OCI-M1 (cell line): ENCODE measurements at places on chromosomes 6 and 20.
A peak's percentile ranks its signal among the peaks of the same experiment; 100 is the strongest.

DNA sequence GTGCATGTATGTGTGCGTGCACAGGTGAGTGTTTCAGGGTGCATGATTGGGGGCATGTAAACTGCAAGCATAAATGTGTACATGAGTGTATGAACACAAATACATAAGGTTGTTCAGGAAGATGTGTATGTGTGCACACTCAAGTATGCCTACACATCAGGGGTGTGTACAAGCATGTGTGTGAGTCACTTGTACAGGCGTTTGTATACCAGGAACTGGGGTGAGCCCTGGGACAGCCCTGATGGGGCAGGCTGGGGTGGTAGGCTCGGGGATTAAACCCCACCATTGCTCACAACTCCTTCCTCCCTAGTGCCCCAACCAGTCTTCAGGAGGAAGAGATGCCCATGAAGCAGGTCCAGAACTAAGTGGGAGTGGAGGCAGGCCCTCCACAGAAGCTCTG lies 4.3 kb downstream of the CRIP3 start:
- no peak for DNase-seq

DNA sequence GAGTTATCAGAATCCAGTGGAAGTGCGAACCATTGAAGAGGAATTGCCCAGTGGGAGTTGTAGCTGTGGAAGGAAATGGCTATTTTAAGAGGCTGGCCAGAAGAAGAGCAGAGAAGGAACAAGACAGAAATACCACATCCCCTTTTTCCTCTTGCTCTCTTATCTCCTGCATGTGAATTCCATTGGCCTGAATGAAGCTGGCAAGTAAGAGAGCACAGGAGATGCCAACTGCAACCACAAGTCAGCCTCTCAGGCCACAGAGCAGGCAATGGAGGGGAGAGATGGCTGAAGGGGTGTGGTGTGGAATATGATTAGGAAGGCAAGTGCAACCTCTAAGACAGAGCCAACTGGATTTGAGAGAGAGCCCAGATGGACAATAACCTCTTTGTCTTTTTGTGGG lies 362.7 kb upstream of the IMPG1 start:
- peak; percentile 70 for DNase-seq

GRCh38 chr6:48036316-48036715 lies 74.7 kb downstream of the PTCHD4 start:
- no peak for DNase-seq

DNA sequence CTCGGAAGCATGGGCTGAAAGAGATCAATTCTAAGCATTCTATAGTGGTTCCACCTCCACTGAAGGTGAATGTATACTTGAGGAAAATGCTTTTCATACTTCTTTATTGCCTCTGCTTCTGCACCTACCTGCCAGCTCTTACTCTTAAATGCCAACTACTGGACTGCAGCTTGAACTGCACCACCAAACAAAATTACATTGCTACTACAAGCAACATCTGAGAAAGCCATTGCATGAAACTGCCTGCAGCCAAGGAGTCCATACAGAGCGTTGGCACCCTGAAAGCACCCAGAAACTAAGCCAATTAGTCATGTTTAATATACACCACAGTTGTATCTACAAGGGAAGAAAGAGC lies 440.9 kb downstream of the BTBD3 start:
- DNase-seq: peak; percentile 3

DNA sequence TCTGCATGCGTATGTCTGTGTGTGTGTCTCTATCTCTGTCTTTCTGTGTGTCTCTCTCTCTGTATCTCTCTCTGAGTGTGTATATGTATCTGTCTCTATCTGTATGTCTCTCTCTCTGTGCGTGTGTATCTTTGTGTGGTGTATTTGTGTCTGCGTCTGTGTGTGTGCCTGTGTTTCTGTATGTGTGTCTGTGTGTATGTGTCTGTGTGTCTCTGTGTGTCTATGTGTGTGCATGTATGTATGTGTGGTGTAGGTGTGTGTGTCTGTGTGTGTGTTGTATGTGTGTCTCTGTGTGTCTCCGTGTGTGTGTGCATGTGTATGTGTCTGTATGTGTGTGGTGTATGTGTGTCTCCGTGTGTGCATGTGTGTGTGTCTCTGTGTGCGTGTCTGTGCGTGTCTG lies 243.0 kb upstream of the FOXQ1 start:
- no peak for DNase-seq

DNA sequence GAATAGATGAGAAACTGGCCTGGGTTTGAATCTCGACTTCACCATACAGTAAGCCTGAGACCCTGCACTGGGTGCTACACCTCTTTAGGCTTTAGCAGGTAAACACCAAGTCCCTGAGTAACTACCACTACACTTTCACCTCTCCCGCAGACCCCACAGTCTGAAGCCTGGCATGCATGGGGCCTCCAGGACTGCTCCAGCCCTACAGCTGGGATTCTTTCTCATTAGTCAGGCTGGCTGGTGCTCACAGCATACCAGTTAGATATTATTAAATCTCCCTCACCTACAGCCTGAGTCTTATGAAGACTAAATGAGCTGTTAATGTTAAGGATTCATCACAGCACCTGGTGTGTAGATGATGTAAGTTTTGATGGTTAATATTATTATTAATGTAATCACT lies 388.7 kb downstream of the ARHGAP18 start:
- no peak for DNase-seq

DNA sequence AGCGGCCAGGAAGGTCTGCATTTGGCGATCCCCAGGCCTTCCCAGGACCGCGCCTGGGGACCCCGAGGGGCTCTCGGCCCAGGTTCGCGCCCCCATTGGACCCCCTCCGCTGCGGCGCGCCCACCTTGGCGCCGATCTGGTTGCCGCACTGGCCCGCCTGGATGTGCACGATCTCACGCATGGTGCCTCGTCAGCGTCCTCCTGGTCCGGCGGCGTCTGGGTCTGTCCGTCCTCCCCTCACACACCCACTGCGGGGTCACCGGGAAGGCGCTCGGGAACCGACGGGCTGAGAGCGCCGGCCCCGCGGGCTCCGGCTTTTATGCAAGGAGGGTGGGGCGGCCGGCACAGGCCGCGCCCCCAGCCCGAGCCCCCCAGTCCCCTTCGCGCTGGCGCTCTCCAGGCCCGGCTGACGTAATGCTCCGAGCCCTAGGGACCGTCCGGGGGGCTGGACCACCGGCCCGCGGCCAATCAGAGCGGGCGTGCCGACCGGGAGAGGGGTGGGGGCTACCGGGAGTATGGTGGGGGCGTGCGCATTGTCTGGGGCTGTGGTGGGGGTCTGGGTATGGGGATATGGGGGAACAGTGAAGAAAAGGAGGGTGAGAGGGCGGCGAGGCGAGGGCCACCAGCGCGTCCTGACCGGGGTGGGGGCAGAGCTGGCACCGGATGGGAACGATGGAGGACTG lies at the start of gene TUBB2B:
Gene TUBB2B (minus strand): TSS at position 291 of the 683 bp plus-strand sequence. CDS start 110 bp downstream, at position 181.
- peak; percentile 60 for DNase-seq

DNA sequence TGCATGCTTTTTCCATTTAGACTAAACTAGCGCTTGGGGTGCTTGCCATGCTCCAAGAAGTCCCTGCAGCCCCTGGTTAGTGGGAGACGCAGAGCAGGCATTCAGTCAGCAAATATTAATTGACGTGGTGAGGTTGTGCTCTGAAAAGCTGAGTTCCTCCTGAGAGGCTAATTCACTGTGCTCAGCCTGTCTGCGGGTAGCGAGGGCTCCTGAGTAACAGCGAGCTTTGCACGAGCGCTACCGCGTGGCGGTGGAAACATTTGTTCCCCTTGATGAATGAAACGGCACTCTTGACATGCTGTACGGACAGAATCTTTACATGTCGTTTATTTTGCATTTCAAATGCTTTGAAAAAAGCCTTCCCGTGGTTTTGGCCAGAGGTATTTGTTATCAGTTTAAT lies 170.6 kb upstream of the AGPAT4 start:
- no peak for DNase-seq

GRCh38 chr20:23622839-23623343 lies 14.9 kb downstream of the CST3 start:
- DNase-seq: peak; percentile 72

- peak; percentile 30 for DNase-seq
These were observed 194.4 kb upstream of the PLCB4 start for GRCh38 chr20:8874437-8874836.

DNA sequence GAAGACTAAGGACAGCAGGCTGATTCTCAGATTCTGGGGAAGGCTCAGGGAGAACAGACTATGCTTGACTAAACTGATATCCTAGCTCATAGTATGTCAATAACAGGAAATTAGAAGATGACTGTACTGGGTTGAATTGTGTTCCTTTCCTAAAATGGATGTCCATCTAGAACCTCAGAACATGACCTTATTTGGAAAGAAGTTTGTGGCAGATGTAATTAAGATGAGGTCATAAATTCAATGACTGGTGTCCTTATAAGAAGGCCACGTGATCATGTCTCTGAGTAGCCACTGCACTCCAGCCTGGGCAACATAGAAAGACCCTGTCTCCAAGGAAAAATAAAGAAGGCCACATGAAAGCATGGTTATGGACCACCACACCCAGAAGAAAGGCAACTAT lies 113.9 kb upstream of the STMND1 start:
- DNase-seq: no peak

- DNase-seq: no peak
These were observed 133.0 kb upstream of the TAB2 start for GRCh38 chr6:149184523-149184922.

- DNase-seq: peak; percentile 17
These were observed 123.7 kb upstream of the EXOC2 start for GRCh38 chr6:816510-817084.

- no peak for DNase-seq
These were observed 195.1 kb downstream of the HDGFL1 start for GRCh38 chr6:22764496-22764895.

- DNase-seq: no peak
These were observed 78.3 kb downstream of the ATG5 start for GRCh38 chr6:106247293-106247692.

- DNase-seq: no peak
These were observed 1078.2 kb downstream of the EPHA7 start for GRCh38 chr6:92341201-92341600.

GRCh38 chr6:100865525-100865924 lies 15.6 kb downstream of the ASCC3 start:
- DNase-seq: no peak

- DNase-seq: no peak
These were observed 14.3 kb downstream of the HRH3 start for GRCh38 chr20:62205618-62206387.

DNA sequence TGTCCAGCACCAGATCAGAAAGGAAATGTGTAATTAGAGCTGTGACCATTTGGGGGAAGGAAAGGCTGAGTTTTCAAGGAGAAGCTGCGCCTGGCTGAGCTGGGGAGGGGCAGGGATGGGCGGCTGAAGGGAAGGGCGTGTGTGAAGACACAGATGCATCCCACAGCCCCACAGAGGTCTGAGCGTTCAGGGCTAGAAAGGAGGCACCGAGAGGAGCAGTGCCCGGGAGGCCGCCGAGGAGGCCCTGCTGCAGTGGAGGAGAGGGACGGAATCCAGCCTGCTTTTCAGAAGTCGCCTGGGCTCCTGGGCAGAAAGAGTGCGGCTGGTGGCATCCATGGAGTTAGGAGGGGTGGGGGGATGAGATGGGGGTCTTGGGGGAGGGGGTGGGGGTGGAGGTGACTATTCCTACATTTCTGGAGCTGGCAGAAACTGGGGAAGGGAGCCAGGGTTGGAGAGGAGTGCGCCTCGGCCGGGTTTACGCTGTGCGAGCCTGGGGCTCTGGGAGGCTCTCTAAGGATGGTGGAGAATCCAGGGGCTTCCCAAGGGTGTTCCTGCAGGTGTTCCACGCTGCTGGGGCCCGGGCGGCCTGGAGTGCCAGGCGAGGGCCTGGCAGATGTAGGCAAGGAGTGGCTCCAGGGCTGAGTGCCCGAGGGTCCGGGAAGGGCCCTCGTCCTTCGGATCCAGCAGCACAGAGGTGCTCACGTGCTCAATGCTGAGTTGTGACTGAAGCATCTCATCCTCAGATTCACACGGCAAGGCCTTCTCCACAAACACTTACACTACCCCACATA lies 41.8 kb downstream of the WDR27 start:
- no peak for DNase-seq

DNA sequence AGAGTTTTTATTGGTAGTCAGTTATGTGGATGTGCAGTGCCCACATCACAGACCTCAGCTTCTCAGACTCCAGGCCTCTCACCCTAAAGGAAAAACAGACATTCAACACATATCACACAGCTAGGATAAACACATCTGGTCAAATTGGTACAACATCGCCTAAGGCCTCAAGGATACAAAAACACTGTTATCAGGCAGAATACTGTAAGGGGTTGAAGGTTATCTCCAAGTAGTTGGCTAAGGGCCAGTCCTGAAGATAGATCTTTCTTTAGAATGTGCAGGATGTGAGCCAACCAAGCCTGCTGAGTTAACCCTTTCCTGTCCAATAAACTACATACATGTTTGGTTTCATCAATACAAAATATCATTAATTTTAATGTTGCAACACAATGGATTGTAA lies 308.4 kb upstream of the GJE1 start:
- DNase-seq: peak; percentile 41

DNA sequence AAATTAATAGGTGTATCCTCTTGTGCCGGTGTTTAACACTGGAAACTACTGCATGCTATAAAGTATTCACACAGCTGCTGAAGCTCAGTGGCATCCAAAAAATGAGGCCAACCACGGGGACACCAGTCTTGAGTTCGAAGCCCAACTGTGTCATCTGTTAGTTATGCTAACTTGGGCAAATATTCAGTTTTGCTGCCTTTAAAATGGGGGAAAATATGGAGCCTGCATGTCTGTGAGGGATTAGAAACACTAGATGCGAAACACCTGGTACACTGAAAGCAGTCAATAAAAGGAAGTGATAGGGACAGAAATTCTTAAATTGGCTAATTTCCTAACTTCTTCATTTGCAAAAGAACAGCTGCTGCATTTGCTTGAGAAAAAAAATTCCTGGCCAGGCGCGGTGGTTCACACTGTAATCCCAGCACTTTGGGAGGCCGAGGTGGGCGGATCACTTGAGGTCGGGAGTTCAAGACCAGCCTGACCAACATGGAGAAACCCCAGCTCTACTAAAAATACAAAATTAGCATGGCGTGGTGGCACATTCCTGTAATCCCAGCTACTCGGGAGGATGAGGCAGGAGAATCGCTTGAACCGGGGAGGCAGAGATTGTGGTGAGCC lies 36.6 kb upstream of the MLIP start:
- no peak for DNase-seq

DNA sequence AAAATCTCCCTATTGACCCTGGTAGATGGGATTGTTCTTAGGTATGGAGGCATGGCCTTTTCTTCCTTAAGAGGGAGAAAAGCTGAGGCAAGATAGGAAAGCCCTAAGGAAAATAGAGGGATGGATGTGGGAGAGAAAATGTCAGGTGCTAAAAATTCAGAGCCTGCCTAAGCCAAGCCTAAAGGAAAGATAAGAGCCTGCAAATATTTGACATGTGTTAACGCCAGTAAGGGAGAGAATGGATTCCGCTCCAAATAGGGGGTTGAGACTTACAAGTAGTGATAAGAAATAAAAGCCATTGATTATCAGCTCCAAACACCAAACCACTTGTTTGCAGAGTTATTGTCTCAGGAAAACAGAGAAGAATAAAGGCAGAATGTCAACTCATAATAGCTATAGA lies 533.6 kb downstream of the PTPRT start:
- no peak for DNase-seq

- DNase-seq: peak; percentile 49
These were observed 29.8 kb upstream of the SCUBE3 start for GRCh38 chr6:35183935-35184334.

GRCh38 chr6:28643017-28643740 lies 117.5 kb downstream of the GPX5 start:
- peak; percentile 95 for DNase-seq
